HCEC 1CT (cell line): ENCODE measurements at places on chromosomes 6 and 20.
A peak's percentile ranks its signal among the peaks of the same experiment; 100 is the strongest.

GRCh38 chr20:33067806-33068205 is 11.6 kb upstream of the BPIFB4 start:
- DNase-seq = no peak

- DNase-seq = no peak
These were observed 40.8 kb downstream of the PKIB start for GRCh38 chr6:122651031-122651430.

DNA sequence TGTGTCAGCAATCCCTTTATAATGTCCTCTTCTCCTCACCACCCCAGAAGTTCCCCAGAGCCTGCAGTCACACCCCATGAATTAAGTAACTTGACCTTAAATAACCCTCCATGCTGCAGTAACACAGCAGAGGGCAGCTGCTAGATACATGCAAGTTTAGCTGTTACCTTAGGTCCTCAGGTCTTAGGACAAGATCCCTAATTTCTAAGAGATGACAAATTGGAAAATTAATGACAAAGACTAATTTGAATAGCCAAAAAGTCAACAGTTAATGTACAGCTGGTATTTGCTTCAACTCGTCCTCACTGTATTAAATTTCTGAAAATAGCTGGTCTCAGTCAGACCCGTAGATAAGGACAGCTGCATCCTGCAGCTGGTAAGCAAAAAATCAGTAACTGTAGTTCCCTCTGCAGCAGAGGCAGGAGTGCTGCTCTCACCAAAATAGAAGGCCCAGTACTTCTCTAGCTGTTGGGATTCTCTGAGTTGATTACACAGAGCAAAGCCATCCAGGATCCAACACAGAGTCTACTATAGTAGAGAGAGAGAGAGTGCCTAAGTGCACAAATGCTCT is 62.4 kb downstream of the TNFRSF21 start:
- peak; percentile 38 for DNase-seq

DNA sequence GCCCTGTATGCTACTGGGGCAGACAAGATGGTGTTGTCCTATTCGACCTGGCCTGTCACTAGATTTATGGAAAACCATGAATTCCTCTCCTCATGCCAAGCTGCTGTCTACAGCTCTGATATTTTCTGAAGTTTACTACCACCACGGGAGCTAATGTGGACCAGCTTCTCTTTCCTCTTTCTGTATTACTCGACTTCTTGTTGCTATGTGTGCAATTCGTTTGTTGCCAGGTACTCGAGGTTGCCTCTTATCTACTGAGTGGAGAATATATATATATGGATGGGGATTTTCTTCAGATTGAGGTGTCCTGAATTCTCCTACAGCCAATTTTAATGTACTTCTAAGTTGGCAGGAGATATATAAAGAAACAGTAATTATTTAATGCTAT is 34.7 kb downstream of the MAN1A1 start:
- DNase-seq = no peak

- DNase-seq = no peak
These were observed 90.2 kb downstream of the KIF16B start for GRCh38 chr20:16483024-16483423.

GRCh38 chr6:106461084-106461483 is 100.6 kb downstream of the CRYBG1 start:
- no peak for DNase-seq

DNA sequence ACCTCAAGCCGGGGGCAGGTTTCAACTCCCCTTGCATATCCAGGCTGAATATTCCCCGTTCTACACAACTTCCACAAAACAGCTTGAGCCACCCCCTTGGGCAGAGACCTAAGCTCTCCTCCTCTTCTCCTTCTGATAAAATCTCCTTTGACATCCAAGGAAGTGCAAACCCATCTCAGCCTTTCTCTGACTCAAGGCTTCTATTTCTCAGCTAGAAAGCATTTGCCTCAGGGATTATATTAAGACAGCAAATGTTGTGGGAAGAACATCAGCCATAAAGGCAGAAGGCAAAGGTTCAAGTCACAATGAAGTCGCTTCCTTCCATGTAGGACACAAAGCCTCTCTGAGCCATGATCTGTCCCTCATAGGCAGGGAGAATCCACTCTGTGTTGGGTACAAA is 386.6 kb upstream of the ARID1B start:
- no peak for DNase-seq

GRCh38 chr6:44065443-44066140 is 61.7 kb downstream of the MRPL14 start:
- DNase-seq = no peak

- no peak for DNase-seq
These were observed 99.9 kb downstream of the OTOR start for GRCh38 chr20:16848061-16848460.

DNA sequence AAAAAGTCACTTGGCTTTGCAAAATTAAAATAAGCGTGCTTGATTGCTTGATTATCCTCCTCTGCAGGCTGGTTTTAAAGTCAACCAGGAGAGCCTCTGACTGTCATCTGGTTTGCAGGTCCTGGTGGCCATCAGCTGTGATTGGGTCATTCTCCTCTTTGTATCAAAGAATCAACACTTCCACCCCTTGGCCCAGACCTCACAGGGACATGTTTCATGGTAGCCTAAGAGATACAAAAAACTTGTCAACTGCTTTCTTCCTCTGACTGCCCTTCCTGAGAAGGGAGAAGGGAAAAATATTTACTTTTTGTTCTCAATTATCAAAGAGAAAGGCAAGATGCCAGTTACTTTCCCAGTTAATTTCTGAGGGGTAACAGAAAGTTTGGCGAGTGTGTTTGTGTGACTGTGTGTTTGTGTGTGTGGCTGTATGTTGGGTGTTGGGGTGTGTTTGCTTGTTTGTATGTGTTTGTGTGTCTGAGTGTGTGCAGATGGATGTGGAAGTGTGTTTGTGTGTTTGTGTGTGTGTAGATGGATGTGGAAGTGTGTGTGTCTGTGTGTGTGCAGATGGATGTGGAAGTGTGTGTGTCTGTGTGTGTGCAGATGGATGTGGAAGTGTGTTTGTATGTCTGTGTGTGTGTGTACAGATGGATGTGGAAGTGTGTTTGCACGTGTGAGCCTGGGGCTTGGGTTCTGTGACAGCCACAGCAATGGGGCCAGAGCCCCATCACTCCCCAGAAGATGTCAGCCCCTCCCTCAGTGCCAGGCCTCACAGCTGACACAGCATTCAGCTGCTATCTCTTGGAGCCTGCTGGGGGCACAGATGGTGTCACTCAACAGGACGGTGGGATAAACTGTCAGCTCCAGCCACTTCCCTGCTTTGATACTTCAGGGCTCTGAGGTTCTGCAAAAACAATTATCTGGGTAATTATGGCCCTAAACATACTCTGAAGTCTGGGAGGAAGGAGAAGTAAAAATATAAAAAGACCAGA is 98.6 kb upstream of the RNF24 start:
- DNase-seq = no peak

- peak; percentile 15 for DNase-seq
These were observed 89.1 kb upstream of the PHACTR3 start for GRCh38 chr20:59515013-59515905.

- DNase-seq = no peak
These were observed 17.0 kb downstream of the DACT2 start for GRCh38 chr6:168302534-168302933.

DNA sequence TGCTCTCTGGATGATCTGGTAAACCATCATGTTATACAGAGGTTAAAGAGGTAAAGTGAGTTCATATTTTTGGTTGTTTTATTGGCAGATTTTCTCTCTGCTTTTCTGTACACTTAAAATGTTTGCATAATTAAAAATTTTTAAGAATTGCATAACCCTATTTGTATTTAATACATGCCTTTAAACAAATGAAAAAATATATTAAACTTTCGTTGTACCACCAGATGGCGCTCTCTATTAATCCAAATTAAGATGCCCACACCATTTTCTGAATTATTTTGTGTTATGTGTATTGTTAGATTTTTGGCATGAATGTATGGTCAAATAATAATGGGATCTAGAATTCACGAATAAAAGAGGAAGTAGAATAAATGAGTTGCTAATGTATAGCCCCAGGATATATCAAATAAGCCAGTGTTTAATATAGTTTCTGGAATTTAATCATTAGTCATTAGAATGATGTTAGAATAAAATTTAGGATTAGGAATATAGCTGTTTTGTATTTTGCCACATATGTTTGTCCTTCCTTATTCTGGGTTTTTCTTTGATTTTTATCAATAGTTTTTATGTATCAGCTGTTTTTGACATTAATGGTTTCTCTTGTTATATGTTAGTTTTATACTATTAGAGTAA is 38.9 kb downstream of the SMAP1 start:
- peak; percentile 49 for DNase-seq

GRCh38 chr20:50218987-50219435 is 28.4 kb downstream of the CEBPB start:
- no peak for DNase-seq

DNA sequence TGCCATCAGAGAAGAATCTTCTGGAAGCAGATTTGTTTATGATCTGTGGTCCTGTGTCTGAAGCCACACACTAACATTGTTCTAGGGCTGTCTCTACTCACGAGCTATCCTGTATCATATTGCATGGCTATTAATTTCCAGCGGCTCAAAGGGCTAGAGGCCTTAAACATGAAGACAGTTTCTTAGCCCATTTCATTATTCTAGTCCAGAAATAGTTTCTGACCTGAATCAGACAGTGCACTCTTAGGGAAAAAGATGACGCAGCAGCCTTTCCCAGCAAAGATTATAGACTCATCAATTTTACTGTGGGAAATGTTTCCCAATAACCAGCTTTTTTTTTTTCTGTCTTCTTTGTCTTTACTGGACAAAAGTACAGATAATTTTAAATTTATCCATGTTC is 105.3 kb upstream of the SUPT3H start:
- peak; percentile 95 for DNase-seq

GRCh38 chr6:3737149-3737830 is 14.2 kb downstream of the PXDC1 start:
- DNase-seq = no peak

DNA sequence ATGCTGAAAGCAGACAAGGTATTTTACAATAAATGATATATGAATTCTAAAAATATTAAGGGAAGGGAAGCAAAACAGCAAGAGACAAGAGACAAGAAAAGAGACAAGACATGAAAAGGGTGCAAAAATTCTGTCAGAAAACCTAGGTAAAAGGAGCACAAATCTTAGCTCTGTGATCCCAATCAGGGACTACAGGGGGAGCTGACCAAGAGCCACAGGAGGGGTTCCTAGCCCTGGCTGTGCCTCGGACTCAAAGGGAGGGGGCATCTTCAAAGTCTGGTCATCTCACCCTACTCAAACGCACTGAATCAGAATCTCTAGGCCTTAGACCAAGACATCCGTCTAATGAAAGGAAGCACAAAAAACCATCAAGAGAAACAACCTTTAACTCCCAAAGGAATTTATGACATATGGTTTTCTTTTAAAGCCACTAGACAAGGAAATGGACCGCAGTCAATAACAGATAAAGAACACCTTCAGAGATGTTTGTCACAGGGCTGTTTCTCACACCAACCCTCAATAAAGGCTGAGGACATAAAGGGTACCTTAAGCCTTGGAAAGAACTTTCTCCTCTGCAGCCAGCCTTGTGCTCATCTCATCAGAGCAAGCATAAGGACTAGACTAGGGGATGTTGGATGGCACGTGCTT is 130.4 kb upstream of the CDYL start:
- no peak for DNase-seq

GRCh38 chr6:22471132-22471690 is 98.2 kb upstream of the HDGFL1 start:
- no peak for DNase-seq

GRCh38 chr20:46401478-46401860 is 4.9 kb downstream of the ELMO2 start:
- DNase-seq = no peak

- DNase-seq = no peak
These were observed 9.3 kb upstream of the HLA-DQB2 start for GRCh38 chr6:32772656-32773055.

- DNase-seq = no peak
These were observed 52.4 kb downstream of the SYNJ2 start for GRCh38 chr6:158033751-158034702.

DNA sequence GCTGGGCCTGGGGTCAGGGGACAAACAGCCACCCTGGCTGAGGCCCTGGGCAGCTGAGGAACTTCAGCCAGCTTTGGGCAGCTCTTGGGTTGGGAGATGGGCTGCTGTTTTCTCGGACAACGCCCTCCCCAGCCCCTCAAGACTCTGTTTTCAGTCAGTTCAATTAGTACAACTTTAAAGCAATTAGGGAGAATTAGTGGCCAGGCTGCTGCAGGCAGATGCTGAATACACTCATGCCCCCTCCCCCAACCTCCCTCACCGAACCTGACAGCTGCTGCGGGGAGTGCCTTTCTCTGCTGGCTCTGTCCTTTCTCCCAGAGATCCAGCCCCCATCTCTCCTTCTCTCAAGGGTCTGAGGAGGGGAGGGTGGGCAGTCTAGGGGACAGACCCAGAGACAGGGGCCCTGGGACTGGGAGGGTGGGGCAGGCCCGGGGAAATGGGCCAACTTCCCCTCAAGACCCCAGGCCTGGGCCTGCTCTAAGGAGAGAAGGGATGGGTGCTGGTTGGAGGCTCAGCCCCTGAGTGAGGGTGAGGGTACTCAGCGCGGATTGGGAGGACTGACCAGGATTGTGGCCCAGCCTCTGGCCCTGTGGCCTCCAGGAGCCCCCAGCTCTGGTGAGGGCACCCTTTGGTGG is 17.8 kb upstream of the MYT1 start:
- DNase-seq = no peak

- DNase-seq = no peak
These were observed 17.7 kb upstream of the MAP3K7 start for GRCh38 chr6:90604546-90604945.

DNA sequence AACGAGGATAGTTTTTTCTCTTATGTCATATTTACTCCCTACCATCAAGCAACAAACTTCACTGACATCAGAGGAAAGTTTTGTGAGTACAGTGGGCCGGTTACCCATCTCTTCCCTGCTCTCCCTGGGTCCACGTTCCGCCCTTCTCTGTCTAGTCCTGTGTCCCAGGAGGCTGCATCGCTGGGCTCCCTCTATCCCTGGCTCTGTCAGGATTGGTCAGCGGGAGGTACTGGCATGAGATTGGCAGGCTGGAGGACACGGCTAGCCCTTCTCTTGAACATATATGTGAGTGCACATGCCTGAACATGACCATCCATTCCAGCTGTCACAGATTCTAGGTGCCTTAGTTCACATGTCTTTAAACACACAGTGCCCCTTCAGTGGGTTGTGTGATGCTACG is 30.3 kb upstream of the TMEM181 start:
- no peak for DNase-seq

DNA sequence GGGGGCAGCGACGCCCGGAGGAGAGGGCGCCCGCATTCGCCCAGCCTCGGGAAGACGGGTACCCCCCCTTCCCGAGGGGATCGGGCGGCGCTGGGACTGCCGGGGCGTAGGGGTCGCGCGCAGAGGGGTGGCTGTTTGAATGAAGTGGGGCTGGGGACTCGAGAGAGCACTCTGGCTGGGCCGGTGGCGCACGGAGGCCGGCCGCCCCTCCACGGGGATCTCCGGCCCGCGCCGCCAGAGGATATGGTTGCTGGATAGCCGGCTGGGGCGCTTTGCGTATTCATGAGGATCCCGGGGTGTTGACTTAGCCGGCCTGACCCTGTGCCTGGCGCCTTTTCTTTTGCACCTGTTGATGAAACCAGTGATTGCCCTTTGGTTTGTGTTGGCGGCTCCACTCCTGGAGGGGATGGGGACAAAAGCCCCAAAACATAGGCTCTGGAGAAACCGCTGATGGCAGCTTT is 469 bp downstream of the SYNJ2 start:
- peak; percentile 36 for DNase-seq
